ENCODE measurements at places on chromosomes 5 and 9. TPM values are rescaled to one million over a fixed set of nuclear protein-coding genes. Genes with fewer than 3 reads are reported as not detected.

The PRSS3 gene
- total RNA-seq, result not detected

The SLCO6A1 gene
- 0.31 TPM for total RNA-seq

The DAB2IP gene
- 21.9 TPM for total RNA-seq

The FAM153A gene
- 4.7 TPM for total RNA-seq

The THG1L gene
- total RNA-seq, result 15.7 TPM

The CCDC171 gene
- total RNA-seq, result 75.1 TPM

The OCLN gene
- 5.0 TPM for total RNA-seq

The ECM2 gene
- total RNA-seq, result 2.2 TPM

The TICAM2 gene
- 0.31 TPM for total RNA-seq

The PRR7 gene
- total RNA-seq, result 11.9 TPM

The SOX30 gene
- not detected for total RNA-seq

The MYMK gene
- total RNA-seq, result not detected

The OTP gene
- not detected for total RNA-seq

The CDKN2B gene
- 0.31 TPM for total RNA-seq

The DNAJC21 gene
- total RNA-seq, result 26.3 TPM

The SPATA6L gene
- total RNA-seq, result 13.8 TPM

The NMRK1 gene
- 5.3 TPM for total RNA-seq

The ZFP37 gene
- total RNA-seq, result 30.7 TPM

The PCDHB5 gene
- total RNA-seq, result 16.3 TPM

The ANKRD20A1 gene
- total RNA-seq, result 5.9 TPM

The IL4 gene
- total RNA-seq, result not detected

The GMCL2 gene
- total RNA-seq, result not detected

The TRIM14 gene
- 4.4 TPM for total RNA-seq
